ENCODE measurements at places on chromosomes 2 and 18.

DNA sequence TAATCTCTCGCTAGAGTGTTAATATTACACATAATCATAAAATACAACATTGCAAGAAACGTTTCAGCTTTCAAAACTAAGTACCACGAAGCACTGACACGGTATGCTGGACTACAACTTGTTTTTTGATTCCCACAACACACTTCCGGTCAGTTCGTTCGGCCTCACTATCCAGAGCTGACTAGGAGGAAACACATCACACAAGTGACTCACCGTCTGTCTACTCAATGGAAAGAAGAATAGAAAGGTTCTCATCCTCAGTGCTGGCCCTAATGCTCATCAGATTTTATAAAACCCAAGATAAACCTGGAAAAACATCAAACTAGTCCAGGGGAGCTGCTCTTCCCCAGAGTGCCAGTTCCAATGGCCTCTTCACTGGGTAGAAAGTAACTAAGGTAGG, 42.9 kb downstream of the ZNF385B start:
- no peak for DNase-seq

- no peak for DNase-seq
These were observed 160.7 kb upstream of the DTNA start for GRCh38 chr18:34549367-34549766.

DNA sequence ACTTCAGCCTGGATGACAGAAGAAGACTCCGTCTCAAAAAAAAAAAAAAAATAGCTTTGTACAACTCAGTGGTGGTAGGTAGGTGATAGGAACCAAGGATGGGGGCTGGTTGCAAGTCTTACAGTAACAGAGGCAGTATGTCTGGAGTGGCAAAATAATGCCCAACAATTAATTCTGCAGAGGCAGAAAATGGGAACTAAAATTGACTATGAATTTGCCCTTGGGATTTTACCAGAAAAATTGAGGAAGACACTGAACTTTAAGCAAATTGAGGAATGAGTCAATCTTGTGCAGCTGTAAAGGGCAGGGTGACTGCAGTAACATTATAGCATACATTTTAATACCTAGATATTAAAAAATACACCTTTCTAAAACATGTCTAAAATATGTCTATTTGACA, 292.1 kb upstream of the FBXO11 start:
- no peak for DNase-seq

- no peak for DNase-seq
These were observed 17.6 kb upstream of the DAW1 start for GRCh38 chr2:227853765-227854271.

- no peak for DNase-seq
These were observed 32.5 kb downstream of the R3HDM1 start for GRCh38 chr2:135563793-135564192.

GRCh38 chr2:239394978-239395377, 5.8 kb downstream of the HDAC4 start:
- no peak for DNase-seq

GRCh38 chr18:42632801-42633200, 482.7 kb downstream of the RIT2 start:
- DNase-seq = no peak

- no peak for DNase-seq
These were observed 48.0 kb downstream of the GBX2 start for GRCh38 chr2:236120141-236120601.

- DNase-seq = no peak
These were observed 120.6 kb downstream of the NRP2 start for GRCh38 chr2:205802941-205803340.

- DNase-seq = no peak
These were observed 139.7 kb upstream of the ITGA4 start for GRCh38 chr2:181317511-181317910.

- DNase-seq = no peak
These were observed 165.5 kb downstream of the TMEM247 start for GRCh38 chr2:46644690-46645385.

DNA sequence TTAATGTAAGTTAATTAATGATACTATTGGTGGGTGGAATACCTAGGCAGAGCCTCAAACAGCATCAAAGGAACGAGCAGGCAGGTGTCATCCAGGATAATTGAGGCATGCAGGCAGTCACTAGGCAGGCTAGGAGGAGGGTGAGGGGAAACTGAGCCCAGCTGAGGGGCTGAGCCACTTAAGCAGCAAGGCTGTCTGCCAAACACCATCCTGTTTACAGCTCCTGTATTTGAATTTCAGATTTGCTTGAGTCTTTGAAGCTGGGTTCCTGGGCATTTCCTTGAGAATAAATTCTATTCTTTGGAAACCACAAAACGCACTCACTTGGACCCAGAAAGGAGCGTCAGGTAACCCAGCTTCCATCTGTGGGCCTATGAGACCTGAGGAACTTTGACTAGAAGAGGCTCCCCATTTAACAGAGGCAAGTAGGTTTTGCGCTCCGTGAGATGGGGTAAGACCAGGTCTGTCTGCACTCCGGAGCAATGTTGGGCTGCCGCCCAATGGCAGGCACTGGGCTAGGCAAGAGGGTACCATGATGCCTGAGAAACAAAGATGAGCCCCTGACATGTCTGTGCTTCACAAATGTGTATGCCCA, 2.0 kb downstream of the EDAR start:
- no peak for DNase-seq

DNA sequence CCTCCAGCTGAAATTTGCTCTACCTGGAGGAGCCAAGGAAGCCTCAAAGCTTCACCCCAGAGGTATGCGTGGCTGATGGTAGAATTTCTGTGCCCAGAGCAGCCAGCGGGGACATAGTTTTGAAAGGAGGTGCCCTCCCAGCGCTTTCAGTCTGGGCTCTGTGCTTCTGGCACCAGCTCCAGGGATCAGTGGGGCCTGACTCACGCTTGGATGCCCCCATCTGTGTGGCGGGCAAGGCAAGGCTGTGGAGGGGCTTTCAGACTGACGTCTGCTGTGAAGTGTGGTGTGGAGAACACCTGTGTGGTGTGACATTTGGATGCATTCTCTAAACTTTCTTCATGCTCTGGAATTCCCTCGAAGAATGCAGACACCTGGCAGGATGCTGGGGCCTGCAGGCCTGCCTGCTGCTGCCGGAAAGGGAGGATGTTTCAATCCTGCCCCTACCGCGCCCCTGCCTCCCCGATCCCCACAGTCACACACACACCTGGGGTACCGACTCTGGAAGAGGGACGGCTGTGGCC, 84.1 kb downstream of the CTIF start:
- DNase-seq = no peak

GRCh38 chr2:102064679-102065674, 73.2 kb downstream of the IL1R2 start:
- no peak for DNase-seq

GRCh38 chr18:11522992-11523391, 86.4 kb upstream of the SLC35G4 start:
- no peak for DNase-seq

GRCh38 chr2:8265476-8266226, 416.2 kb upstream of the ID2 start:
- DNase-seq = no peak

DNA sequence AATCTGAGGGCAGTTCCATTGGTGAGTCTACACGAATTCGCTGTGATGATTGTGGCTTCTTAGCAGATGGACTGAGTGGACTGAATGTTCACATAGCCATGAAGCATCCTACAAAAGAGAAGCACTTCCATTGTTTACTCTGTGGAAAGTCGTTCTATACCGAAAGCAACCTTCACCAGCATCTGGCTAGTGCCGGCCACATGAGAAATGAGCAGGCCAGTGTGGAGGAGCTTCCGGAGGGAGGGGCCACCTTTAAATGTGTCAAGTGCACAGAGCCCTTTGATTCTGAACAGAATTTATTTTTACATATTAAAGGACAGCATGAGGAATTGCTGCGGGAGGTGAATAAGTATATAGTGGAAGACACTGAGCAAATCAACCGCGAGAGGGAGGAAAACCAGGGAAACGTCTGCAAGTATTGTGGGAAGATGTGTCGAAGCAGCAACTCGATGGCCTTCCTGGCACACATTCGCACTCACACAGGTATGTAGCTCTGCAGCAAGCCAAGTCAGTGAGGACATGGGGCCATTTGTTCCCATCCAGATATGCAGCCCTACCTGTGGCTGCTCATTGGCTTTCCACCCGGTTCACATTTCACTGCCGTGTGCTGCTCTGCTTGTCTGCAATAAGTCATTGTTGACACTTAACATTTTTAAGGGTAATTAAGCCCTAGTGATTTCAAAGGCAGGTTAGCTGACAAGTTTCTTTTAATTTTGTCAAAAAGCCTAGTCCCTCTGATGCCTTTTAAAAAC, 37.7 kb downstream of the ZNF407 start:
- DNase-seq = no peak
